CD8-positive, alpha-beta memory T cell (primary cell): ENCODE measurements at places on chromosomes 3 and 15. TPM values are rescaled to one million over a fixed set of nuclear protein-coding genes. Genes with fewer than 3 reads are reported as not detected.

GRCh38 chr3:85210540-85210939 is 251.8 kb downstream of the CADM2 start:
- no peaks in the 10 kb centered on the region for H3K36me3 ChIP-seq
- no peak overlapping the region for H3K4me3 ChIP-seq
- no peak for DNase-seq

Gene CYP1A2
- not detected for total RNA-seq

DNA sequence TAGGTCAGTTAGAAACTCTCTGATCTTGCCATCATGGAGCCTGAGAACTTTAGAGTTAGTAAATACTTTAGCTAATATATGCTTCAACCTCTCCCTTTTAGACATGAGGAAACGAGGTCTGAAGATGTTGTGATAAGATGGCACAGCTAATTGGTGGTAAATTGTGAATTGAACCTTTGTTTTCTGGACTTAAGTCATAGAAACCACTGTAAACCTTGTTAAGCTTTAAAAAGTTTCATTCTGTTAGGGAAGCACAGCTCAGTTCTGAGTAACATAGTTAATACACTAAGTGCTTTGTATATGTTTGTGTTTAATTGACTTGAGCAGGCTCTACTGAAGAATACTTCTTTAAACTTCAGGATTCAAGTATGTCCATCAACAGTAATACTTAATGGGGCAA is 108.6 kb downstream of the AKAP13 start:
- H3K27me3 ChIP-seq: no peaks in the 10 kb centered on the region
- H3K27ac ChIP-seq: no peak overlapping the region
- H3K4me1 ChIP-seq: peaks cover 8% of the 10 kb centered on the region
- no peak overlapping the region for H3K4me3 ChIP-seq
- DNase-seq: no peak

DNA sequence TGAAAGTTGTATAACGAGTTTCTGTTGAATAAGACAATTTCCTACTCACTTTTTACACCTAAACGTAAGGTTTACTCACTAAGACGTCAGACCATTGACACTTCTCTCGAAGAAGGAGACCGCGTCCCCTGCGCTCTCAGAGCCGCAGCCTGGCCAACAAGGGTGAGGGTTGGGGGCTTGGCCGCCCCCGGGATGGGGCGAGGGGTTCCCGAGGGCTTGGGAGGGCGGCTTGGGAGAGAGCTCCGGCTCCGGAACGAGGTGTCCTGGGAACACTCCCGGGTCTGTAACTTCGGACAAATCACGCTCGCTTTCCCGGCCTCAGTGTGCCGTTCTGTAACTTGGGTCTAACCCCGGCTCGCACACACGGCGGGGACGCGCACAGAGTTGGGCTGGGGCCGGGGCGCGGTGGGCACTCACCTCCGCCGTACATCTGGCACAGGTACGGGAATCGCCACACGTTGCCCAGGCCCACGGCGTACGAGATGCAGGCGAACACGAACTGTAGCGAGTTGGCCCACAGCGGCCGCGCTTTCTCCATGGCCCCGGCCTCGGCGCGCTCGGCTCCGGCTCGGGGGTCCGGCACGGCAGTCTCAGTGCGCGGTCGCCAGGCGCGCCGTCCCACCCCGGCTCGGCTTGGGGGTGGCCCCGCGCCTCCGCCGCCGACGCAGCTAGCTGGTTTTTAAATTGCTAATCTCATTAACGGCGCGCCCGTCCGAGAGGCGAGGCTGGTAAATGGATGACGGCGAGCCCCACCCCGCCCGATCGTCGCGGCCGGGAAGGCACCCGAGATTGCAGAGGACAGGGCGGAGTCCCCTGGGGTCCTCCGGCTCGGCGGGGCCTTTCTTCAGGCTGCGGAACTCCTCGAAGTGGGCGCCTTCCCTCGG is at the start of gene SLC6A20:
SLC6A20 (minus strand) TSS at position 655 of the 884 bp plus-strand sequence; CDS start at position 538, 117 bp downstream.
- H3K27ac ChIP-seq: no peak within 1 kb of the TSS
- H3K4me1 ChIP-seq: peaks cover 11% of the 10 kb centered on the region
- peak within 1 kb of the TSS; percentile 36 for H3K4me3 ChIP-seq
- peaks cover 47% of the 10 kb centered on the region for H3K27me3 ChIP-seq
- no peak for DNase-seq

- H3K27ac ChIP-seq: peak overlapping the region; percentile 68
- no peaks in the 10 kb centered on the region for H3K36me3 ChIP-seq
- H3K4me3 ChIP-seq: peak overlapping the region; percentile 15
- H3K4me1 ChIP-seq: peaks cover 59% of the 10 kb centered on the region
- H3K27me3 ChIP-seq: no peaks in the 10 kb centered on the region
Observed at GRCh38 chr3:157130467-157131251, 29.3 kb downstream of the CCNL1 start.

GRCh38 chr3:12436514-12437220 is 47.6 kb upstream of the TSEN2 start:
- no peak overlapping the region for H3K27ac ChIP-seq
- H3K4me1 ChIP-seq: no peaks in the 10 kb centered on the region
- DNase-seq: no peak
- H3K27me3 ChIP-seq: peaks cover 3% of the 10 kb centered on the region
- no peaks in the 10 kb centered on the region for H3K36me3 ChIP-seq

DNA sequence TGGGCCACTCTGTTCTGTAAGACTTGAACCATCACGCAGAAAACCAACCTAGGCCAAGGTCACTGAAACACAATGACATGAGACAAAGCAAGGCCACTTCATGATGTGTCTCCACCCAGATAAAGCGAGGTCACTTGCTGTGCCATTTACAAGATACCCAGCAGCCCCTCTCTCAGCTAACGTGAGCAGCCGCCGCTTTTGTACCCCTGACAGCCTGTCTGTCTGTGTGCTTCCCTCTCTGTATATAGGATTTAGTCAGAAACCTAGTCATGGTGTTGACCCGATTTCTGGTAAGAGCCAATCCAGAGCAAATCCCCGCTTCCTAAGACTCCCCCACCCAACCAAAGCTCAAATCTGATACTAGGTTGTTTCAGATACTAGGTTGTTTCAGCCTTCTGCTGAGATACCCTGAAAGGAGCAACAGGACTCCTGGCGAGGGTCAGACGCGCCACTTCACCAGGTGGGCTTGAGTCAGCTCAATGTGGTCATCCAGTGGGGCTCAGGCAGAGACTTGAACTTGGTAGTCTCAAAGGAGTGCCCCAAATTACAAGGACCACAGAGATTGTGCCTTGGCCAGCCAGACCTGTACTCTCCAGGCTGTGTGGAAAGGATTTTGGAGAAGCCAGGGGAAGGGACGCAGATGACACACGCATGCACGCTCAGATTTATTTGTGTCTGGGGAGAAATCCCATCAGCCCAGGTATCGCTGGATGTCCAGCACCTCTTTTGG is 3.1 kb upstream of the ZXDC start:
- no peak overlapping the region for H3K27ac ChIP-seq
- peaks cover 14% of the 10 kb centered on the region for H3K4me1 ChIP-seq
- no peak overlapping the region for H3K4me3 ChIP-seq
- H3K27me3 ChIP-seq: no peaks in the 10 kb centered on the region
- H3K36me3 ChIP-seq: no peaks in the 10 kb centered on the region
- DNase-seq: no peak

DNA sequence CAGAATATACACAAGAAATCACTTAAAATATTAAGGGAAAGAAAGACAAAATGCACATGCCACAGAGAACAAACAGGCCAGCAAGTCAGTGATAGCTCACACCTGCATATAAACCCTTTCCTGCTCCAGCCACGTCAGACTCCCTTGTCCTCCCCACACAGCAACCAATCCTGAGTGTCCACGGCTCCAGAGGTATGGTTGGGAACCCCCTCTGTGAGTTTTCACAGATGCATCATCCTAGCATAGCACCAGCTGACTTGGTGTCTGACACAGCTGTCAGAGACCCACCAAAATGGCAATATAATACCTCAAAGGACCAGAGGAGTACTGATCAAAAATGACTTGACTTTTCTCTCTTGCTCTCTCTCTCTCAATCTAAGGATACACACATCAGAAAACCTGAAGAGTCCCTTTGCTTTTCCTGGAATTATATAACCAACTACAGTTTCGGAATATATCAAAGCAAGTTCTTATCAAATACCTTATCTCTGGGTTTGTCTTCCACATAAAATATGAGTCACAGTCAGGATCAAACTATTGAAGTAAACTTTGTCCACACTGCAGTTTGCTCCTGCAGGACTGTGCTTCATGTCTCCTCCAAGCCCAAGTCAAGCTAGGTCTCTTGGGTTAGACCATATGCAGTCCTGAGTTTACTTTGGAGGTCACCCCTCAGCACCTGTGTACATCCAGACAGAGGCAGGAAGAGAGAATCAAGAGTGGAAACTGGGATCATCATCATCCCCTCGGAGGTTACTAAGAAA is 187.1 kb upstream of the THBS1 start:
- H3K27ac ChIP-seq: no peak overlapping the region
- no peaks in the 10 kb centered on the region for H3K4me1 ChIP-seq
- no peaks in the 10 kb centered on the region for H3K27me3 ChIP-seq
- no peaks in the 10 kb centered on the region for H3K36me3 ChIP-seq
- no peak for DNase-seq

DNA sequence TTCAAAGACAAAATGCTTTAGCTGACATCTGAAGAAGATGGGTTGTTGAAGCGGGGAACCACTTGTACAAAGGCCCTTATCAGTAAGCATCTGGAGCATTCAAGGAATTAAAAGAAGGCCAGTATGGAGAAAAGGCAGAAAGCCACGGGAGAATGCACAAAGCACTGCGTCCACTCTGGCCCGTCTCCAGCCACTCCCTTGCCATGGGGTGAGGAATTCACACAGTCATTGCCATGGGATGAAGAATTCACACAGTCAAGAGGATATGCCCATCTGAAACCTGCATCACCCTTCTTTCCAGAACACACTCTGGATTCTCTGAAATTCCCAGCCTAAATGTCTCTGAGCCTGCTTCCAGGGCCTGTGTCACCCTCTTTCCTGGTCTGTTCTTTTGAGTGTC is 26.7 kb upstream of the STAG1 start:
- no peaks in the 10 kb centered on the region for H3K36me3 ChIP-seq
- H3K27ac ChIP-seq: no peak overlapping the region
- no peaks in the 10 kb centered on the region for H3K27me3 ChIP-seq
- no peak overlapping the region for H3K4me3 ChIP-seq
- no peak for DNase-seq

Gene SMCO1
- not detected for total RNA-seq
